ENCODE measurements at places on chromosomes 4 and X.

- no peak for DNase-seq
Measured at GRCh38 chrX:103644125-103644524, 15.3 kb downstream of the TCEAL1 start.

DNA sequence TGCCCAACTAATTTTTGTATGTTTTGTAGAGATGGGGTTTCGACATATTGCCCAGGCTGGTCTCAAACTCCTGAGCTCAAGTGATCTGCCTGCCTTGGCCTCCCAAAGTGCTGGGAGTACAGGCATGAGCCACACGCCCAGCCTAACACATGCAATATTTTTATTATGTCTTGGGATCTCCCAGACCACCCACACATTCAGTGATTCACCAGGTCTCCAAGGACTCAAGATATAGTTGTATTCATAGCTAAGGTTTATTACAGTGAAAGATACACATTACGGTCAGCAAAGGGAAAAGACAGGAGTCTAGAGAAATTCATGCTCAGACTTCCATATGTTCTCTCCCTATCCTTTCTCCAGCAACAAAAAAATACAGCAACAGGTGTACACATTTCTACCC, 25.5 kb upstream of the FAM120C start:
- DNase-seq = no peak

DNA sequence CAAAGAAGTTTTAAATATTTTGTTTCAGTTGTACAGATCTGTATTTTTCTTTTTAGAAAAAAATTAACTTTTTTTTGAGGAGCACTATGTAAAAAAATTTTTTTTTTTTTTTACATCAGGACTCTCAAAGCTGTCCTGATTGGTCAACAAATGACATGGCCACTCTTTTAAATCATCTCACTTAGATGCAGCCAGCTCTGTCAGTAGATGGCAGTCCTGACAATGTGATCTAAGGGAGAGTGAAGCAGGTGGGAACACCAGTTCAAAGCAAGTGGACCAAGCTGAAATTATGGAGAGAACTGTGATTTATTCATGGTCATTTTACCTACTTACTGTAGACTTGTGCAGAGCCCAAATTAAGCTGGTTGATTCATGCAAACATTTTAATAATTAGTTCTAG, 174.7 kb upstream of the GPRIN3 start:
- no peak for DNase-seq

DNA sequence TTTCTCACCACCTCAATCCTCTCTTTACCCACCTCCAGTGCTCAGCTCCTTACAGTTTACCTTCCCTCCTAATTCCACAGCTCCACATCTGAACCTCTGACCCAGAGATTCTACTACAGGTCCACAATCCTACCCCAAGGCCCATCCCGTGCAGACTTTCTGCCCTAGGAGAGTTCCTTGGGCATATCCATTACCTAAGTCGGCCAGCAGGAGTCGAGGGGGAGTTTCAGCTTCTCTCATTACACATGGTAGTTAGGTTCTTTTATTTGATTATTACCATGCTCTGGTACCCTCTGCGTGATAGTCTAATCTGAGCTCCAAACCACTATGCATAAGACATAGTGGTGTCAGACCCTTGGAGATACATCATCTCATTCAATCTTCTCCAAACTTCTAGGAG, 117.9 kb downstream of the SH3RF1 start:
- no peak for DNase-seq

DNA sequence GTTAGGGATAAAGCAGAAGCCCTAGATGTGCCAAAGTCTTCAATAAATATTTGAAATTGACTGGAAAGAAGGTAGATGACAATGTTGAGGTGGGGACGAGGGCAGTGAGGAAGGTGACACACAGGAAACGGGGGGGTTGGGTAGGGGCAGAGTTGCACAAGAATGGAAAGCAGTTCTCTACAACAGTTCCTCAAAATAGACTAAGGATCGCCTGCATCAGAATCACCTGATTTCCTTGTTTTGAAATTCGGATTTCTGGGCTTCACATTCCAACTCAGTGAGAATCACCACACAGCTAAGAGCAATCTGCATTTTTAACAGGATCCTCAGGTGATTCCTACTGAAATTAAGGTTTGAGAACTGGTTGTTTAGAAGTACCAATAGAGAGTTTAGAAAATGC, 70.6 kb downstream of the ARFIP1 start:
- no peak for DNase-seq

GRCh38 chr4:47530801-47531200, 45.7 kb downstream of the ATP10D start:
- DNase-seq = no peak

DNA sequence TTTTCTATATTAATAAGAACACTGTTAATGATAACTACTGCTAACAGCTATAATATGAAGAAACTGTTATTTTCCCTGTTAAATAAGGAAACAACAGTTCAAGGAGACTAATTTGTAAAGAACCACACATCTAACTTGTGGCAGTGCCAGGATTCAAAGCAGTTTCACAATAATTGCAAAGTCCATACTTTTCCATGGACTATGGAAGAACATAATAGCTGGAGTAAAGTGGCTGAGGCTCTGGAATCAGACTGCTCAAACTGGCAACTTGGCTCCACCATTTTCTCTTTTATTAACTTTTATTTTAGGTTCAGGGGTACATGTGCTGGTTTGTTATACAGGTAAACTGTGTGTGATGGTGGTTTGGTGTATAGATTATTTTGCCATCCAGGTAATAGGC, 393.7 kb upstream of the CPEB2 start:
- no peak for DNase-seq

- no peak for DNase-seq
Measured at GRCh38 chr4:126595643-126596042, 1037.1 kb upstream of the INTU start.

GRCh38 chr4:78372355-78372988, 179.1 kb upstream of the ANXA3 start:
- DNase-seq = no peak

GRCh38 chr4:108445716-108446115, 174.7 kb upstream of the RPL34 start:
- DNase-seq = no peak

DNA sequence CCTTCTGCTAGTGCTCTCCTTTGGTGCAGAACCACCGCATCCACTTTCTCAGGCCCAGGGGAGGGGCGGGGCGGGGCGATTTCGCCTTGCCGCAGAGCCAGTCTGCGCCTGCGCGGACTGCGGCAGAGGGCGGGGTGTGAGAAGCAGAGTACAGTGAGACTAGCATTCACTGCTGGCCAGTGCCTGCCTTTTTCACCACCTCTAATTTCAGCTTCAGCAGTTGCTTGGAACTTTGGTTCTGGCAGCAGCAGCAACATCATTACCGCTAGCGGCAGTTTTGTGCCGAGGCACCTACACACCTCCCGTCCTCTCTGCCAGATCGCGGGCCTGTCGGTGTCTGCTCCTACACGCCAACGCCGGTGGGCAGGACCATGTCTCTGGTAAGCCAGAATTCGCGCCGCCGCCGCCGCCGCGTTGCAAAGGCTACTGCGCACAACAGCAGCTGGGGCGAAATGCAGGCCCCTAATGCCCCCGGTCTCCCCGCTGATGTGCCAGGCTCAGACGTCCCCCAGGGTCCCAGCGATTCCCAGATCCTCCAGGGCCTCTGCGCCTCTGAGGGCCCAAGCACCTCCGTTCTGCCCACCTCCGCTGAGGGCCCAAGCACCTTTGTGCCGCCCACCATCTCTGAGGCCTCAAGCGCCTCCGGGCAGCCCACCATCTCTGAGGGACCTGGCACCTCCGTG, at the start of gene MAGEE1:
MAGEE1 (plus strand) TSS at position 151 of the 683 bp plus-strand sequence; CDS start at position 372, 221 bp downstream.
- DNase-seq = peak; percentile 51

DNA sequence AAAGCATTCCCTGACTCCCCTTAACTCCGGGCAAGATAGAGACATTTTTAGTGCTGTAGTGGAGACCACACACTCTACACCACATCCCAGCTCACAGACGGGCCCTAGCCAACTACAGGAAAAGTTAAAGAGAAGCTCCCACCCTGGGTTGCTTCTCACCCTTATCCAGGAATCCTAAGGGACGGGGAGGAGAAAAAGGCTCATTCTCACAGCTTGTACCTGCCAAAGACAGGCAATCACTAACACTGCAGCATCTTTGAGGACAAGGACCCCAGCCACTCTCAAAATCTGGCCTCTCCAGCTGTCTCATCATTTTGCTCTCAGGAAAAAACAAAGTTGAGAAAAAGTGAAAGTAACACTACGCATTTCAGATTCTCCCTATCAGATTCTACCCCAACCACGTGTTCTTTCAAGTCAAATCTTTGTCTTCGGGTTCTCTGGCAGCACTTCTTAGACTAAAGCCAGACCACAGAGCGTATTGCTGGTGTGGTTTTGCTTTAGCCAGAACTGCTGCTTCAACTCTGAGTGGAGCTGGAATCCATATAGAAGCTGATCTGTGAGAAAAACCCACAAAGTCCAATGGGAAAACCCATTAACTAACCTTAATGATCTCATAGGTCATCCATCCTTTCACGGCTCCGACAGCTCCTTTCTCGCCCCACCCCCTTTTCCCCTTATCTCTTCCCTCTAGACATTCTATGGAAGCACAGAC, 605.9 kb upstream of the DIPK2B start:
- DNase-seq = no peak

DNA sequence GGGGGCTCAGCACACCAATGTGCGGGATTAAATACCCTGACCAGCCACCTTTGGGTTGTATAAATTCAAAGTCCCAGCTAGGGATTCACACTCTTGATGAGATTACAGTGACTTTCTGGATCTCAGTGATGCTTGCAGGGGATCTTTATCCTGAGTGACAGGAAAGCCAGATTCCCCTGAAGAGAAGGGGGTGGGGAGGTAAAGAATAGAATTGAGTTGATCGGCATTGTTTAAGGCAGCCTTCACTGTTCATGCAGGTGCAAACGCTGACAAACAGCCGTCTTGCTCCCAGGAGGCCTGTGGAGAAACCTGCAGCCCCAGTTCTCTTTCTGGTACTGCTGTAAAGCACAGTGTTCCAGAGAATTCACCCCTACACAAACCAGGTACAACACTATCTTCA, 19.0 kb downstream of the CXXC4 start:
- DNase-seq = no peak

- DNase-seq = no peak
Measured at GRCh38 chr4:54103190-54103574, 3.2 kb downstream of the GSX2 start.

- no peak for DNase-seq
Measured at GRCh38 chrX:78653118-78653822, 5.9 kb downstream of the RTL3 start.

GRCh38 chr4:111814961-111815360, 330.3 kb upstream of the FAM241A start:
- DNase-seq = no peak

DNA sequence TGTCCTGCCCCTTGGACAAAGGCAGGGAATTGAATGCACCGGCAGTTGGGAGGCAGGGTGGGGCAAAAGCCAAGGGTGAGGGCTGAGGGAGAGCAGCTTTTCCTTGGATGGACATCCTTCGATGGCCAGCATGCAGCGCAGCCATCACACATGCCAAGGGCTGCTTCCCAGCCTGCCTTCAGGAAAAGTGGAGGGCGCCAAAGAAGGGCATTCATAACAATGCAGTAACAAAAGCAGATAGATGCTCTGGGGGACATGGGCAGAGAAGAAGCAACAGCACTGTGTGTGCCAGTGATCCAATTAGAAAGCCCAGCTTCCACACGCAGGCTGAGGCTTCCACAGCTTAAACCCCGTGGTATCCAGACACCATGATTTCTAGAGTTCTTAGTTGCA, 71.5 kb downstream of the TSPAN5 start:
- DNase-seq = no peak

DNA sequence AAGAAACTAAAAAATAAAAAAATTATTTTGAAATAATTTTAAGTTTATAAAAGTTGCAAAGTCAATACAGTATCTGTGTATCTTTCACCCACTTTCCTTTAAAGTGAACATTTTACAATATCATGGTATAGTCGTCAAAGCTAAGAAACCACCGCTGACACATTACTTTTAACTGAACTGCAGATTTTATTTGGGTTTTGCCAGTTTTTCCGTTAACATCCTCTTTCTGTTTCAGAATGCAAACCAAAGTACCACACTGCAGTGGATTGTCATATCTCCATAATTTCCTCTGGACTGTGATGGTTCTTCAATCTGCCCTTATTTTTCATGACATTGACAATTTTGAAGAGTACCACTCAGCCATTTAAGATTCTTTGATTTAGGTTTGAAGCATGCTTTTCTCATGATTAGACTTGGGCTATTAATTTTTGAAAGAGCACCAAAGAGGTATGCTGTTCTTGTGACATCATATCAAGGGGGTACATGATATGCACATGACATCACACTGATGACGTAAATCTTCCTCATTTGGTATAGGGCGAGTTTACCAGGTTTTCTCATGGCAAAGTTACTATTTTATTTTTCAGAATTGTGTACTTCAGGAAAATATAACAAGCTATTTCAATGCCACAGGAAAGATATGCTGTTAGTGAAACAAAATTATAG, 3.6 kb upstream of the CXCL1 start:
- DNase-seq = no peak

- DNase-seq = peak; percentile 59
Measured at GRCh38 chr4:179307297-179308136, 1865.3 kb upstream of the AGA start.

- DNase-seq = no peak
Measured at GRCh38 chr4:80045786-80046185, 27.2 kb downstream of the ANTXR2 start.

DNA sequence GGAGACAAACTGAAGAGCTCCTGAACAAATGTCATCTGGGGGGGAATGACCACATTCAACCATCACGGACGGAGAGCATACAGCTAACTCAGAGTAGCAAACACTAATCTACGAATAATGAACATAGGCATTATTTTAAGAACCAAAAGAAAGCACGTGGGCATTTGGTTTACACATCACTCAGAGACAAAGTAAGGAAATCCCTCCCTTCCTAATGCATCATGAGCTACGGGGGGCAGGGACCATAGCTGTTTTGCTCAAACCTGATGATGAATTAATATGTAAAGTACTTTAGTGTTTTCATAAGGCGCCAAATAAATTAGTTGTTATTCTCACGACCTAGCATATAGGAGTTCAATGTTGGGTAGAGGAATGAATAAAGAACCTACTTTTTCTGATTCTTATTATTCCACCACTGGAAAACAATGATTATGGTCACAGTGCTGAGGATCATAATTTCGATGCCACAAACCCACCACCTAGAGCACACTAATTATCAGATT, 11.7 kb upstream of the TMEM156 start:
- DNase-seq = no peak

GRCh38 chrX:117511379-117511778, 605.2 kb downstream of the KLHL13 start:
- no peak for DNase-seq

DNA sequence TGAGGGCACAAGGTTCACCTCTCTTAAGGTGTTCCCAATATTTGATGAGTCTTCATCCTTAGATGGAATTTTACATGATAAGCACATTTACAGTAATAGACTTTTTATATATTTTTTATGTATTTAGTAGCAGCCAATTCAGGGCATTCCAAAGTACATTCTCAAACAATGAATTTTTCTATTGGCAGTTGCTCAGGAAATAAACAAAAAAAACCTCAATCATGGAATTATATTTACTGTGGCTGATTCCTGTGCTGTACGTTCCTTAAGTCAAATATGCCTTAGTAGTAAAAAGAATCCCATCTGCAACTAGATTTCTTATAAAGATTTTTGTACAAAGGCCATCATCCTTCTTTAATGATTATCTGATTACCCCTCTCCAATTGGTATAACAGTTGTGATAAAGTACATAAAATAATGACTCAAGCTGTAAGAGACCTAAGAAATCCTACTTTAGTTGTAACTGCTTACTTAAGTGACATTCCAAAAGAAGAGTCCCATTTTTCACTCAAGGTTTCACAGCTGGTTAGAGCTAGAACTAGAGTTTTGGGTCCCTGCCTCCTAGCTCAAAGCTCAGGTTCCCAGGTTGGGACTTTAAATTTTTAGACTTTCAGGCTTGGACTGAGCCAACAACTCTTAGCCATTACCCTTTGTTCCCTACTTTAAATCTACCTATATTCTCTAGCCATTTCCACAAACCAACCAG, 152.7 kb downstream of the FHIP1A start:
- no peak for DNase-seq

Measured in neural crest cell (in vitro differentiated cells).